ENCODE measurements at places on chromosomes 5 and 9. TPM values are rescaled to one million over a fixed set of nuclear protein-coding genes. Genes with fewer than 3 reads are reported as not detected.

DNA sequence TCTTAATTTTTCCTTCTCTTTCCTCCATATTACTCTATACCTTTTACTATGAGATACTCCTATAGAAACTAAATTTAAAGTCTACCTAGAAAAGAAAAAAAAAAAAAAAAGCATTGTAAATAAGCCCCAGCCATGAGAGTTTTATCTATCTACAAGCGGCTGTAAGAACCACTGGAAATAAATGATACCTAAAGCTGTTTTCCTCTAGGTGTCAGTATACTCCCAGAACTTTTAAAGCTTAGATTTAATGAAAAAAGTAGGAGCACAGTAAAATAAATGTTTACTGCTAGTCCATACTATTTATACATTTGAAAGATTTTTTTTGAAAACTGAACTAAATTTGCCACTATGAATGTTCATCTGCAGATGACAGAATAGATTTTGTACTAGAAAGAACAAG, 26.2 kb downstream of the TYRP1 start:
- no peaks in the 10 kb centered on the region for H3K4me1 ChIP-seq
- no peak overlapping the region for H3K27ac ChIP-seq
- no peaks in the 10 kb centered on the region for H3K27me3 ChIP-seq
- H3K36me3 ChIP-seq = no peaks in the 10 kb centered on the region

DNA sequence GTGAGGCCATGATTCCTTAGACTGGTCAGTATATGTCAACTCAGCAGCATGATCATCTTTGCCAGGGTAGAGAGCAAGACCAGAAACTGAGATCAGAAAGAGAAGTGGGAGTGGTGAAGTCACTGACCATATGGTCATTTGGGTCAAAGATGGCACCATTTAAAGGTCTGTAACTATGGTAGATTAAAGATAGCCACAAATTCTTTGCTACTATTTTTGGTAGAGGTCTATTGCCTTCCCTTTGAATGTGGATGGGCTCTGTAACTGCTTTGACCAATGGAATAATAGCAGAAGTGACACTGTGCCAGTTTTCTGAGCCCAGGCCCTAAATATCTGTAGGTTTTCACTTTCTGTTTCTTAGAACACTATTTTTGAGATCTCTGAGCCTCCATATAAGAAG, 117.6 kb downstream of the PCSK1 start:
- no peak overlapping the region for H3K4me3 ChIP-seq
- H3K36me3 ChIP-seq = no peaks in the 10 kb centered on the region
- H3K4me1 ChIP-seq = no peaks in the 10 kb centered on the region
- no peak overlapping the region for H3K27ac ChIP-seq
- no peak for DNase-seq
- H3K27me3 ChIP-seq = no peaks in the 10 kb centered on the region

Gene TLR4
- 0.48 TPM for total RNA-seq

GRCh38 chr5:84285641-84286637, 98.7 kb downstream of the EDIL3 start:
- H3K27ac ChIP-seq = no peak overlapping the region
- DNase-seq = no peak
- H3K27me3 ChIP-seq = no peaks in the 10 kb centered on the region
- no peaks in the 10 kb centered on the region for H3K4me1 ChIP-seq
- H3K4me3 ChIP-seq = no peak overlapping the region

GRCh38 chr5:115297031-115297430, 577 bp upstream of the CCDC112 start:
- DNase-seq = no peak
- no peaks in the 10 kb centered on the region for H3K27me3 ChIP-seq
- no peaks in the 10 kb centered on the region for H3K36me3 ChIP-seq
- H3K27ac ChIP-seq = no peak overlapping the region
- H3K4me1 ChIP-seq = peaks cover 13% of the 10 kb centered on the region

Gene ADAMTS16
- not detected for total RNA-seq

Gene PRRX2
- total RNA-seq = 0.66 TPM

DNA sequence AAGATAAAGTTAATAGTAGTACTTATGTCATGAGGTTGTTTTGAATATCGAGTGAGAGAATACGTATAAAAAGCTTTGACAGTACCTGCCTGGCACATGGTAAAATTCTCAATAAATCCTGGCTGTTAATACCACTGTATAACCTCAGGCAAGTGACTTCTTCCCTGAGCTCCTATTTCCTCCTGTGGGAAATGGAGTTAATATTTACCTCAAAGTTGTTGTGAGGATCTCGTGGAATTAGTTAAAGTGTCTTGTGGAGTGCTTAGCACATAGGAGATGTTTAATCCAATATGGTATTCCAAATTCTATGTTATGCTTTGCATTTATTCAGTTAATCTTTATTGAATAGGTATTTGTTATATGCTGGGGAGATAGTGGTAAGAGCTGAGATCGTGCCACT, 18.5 kb downstream of the FOCAD start:
- no peaks in the 10 kb centered on the region for H3K36me3 ChIP-seq
- no peaks in the 10 kb centered on the region for H3K4me1 ChIP-seq
- H3K27ac ChIP-seq = no peak overlapping the region
- DNase-seq = no peak

DNA sequence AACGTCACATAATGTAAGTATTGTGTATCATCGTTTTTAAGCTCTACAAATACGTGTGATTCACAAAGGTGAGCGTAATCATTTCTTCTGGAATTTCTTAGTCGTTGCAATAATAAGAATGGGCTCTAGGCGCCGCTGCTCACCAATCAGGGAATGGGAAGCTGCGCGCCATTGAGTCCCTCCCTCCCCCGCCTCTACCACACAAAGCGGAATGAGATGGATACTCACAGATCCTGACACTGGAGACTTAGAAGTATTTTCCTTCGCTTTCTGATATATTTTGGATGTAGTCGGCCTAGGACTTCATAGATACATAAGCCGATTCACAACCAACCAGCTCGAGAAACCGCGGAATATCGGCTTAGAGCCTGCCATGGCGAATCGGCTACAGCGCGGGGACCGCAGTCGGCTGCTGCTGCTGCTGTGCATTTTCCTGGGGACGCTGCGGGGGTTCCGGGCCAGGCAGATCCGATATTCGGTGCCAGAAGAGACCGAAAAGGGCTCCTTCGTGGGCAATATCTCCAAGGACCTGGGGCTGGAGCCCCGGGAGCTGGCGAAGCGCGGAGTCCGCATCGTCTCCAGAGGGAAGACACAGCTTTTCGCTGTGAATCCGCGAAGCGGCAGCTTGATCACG, at the start of gene PCDHGA11:
Gene PCDHGA11, plus strand, starts transcription at position 197 of the 634 bp plus-strand sequence. Its CDS starts 177 bp downstream, at position 374.
- peak within 1 kb of the TSS; percentile 6 for H3K4me3 ChIP-seq
- H3K36me3 ChIP-seq = no peaks in the 10 kb centered on the region
- no peaks in the 10 kb centered on the region for H3K4me1 ChIP-seq
- DNase-seq = no peak
- no peak within 1 kb of the TSS for H3K27ac ChIP-seq

Gene RASGEF1C
- total RNA-seq = not detected

DNA sequence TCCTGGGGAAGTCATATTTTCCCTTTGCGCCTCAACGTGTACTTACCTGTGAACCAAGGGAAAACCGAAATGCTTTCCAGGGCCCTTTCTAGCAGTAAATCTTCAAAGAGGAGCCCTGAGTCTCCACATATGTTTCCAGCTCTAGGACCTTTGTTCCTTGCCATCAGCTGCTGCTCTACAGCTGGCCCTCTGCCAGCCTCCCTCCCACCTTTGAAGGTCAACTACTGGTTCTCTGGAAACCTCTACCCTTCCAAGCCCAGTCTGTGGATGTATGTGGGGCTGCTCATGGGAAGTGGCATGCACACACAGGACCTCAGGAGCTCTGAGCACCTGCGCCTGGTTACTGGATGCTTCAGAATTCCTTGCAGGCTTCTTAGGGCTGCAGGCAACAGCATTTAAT, 117.2 kb downstream of the PSD2 start:
- H3K4me3 ChIP-seq = no peak overlapping the region
- no peaks in the 10 kb centered on the region for H3K36me3 ChIP-seq
- peaks cover 5% of the 10 kb centered on the region for H3K27me3 ChIP-seq
- DNase-seq = no peak
- H3K27ac ChIP-seq = no peak overlapping the region
- no peaks in the 10 kb centered on the region for H3K4me1 ChIP-seq

- no peak overlapping the region for H3K27ac ChIP-seq
- H3K36me3 ChIP-seq = no peaks in the 10 kb centered on the region
- H3K4me1 ChIP-seq = no peaks in the 10 kb centered on the region
- no peak overlapping the region for H3K4me3 ChIP-seq
- no peaks in the 10 kb centered on the region for H3K27me3 ChIP-seq
Observed at GRCh38 chr5:141306630-141307029, 2.8 kb upstream of the SLC25A2 start.

Gene CDKN2B
- 0.09 TPM for total RNA-seq

GRCh38 chr5:65834306-65834705, 92.1 kb upstream of the ERBIN start:
- no peaks in the 10 kb centered on the region for H3K36me3 ChIP-seq
- H3K27ac ChIP-seq = no peak overlapping the region
- H3K4me1 ChIP-seq = no peaks in the 10 kb centered on the region
- no peaks in the 10 kb centered on the region for H3K27me3 ChIP-seq
- DNase-seq = no peak

- DNase-seq = no peak
- H3K4me3 ChIP-seq = no peak overlapping the region
- H3K4me1 ChIP-seq = no peaks in the 10 kb centered on the region
- H3K27ac ChIP-seq = no peak overlapping the region
Observed at GRCh38 chr5:39381376-39381775, 17.1 kb upstream of the C9 start.

Gene CARTPT
- total RNA-seq = not detected

DNA sequence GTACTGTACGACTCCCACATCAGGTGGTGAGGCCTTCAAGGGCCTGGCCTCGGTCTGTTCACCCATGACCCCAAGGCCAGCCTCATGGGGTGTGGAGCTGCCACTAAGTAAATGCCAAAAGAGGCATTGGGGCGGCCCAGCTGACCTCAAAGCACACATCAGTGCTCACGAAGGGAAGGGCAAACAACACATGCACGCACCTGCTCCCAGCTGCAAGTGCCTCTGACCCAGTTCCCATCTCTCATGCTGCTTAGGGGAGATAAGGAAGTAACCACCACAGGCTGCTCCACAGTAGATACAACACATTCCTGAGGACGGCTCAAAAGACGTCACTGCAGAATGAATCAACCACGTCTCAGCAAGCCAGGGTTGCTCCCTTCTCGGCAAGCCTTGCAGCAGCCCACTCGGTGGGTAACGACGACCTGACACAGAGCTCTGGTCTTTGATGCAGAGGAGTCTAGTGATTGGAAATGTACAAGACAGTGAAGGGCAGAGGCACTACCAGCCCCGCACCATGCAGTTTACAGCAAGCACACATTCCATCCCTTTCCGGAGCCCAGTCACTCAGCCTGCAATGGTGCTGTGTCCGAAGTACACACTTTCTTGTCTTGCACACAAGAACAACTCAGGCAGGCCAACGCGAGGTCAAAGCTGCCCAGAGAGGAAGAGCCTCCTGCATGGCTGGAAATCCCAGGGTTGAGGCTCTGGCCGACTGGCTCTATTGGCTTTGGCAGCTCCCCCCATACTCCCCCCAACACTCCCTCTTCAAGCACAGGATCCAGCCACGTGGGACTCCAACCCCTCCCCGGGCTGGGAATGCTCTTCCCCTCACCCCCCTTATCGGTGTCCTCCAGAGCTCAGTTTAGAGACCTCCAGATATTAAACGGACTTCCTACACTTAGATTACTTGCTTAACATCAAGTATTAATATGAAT, 31.8 kb downstream of the FABP6 start:
- no peaks in the 10 kb centered on the region for H3K4me1 ChIP-seq
- no peak for DNase-seq
- peak overlapping the region; percentile 16 for H3K27ac ChIP-seq
- H3K4me3 ChIP-seq = no peak overlapping the region
- no peaks in the 10 kb centered on the region for H3K27me3 ChIP-seq

DNA sequence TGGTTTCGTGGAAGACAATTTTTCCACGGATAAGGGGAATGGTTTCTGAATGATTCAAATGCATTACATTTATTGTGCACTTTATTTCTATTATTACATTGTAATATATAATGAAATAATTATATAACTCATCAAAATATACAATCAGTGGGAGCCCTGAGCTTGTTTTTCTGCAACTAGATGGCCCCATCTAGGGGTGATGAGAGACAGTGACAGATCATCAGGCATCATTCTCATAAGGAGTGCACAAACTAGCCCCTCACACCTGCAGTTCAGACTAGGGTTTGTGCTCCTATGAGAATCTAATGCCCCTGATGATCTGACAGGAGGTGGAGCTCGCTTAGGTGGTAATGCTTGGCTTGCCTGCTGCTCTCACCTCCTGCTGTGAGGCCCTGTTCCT, 6.4 kb downstream of the ISCA1 start:
- no peak for DNase-seq
- no peaks in the 10 kb centered on the region for H3K27me3 ChIP-seq
- H3K36me3 ChIP-seq = peaks cover 15% of the 10 kb centered on the region
- H3K4me1 ChIP-seq = peaks cover 10% of the 10 kb centered on the region

Gene SLC1A1
- not detected for total RNA-seq

Gene ZER1
- total RNA-seq = 18.7 TPM

- no peak for DNase-seq
- no peak overlapping the region for H3K27ac ChIP-seq
- H3K36me3 ChIP-seq = no peaks in the 10 kb centered on the region
Observed at GRCh38 chr5:176180339-176180738, 57.9 kb upstream of the SIMC1 start.

- no peak for DNase-seq
- no peak overlapping the region for H3K27ac ChIP-seq
- no peak overlapping the region for H3K4me3 ChIP-seq
- no peaks in the 10 kb centered on the region for H3K4me1 ChIP-seq
- H3K36me3 ChIP-seq = no peaks in the 10 kb centered on the region
Observed at GRCh38 chr5:125412561-125413495, 666.4 kb upstream of the ZNF608 start.

GRCh38 chr5:123937230-123937629, 425.3 kb downstream of the CSNK1G3 start:
- no peaks in the 10 kb centered on the region for H3K36me3 ChIP-seq
- H3K27me3 ChIP-seq = no peaks in the 10 kb centered on the region
- DNase-seq = no peak
- no peaks in the 10 kb centered on the region for H3K4me1 ChIP-seq
- H3K4me3 ChIP-seq = no peak overlapping the region

Gene HSD17B3
- 0.42 TPM for total RNA-seq

Gene SLC1A3
- total RNA-seq = 0.35 TPM

Gene IL5
- 84.3 TPM for total RNA-seq

Gene MRPS2
- total RNA-seq = 71.0 TPM

Gene POU5F2
- total RNA-seq = 0.28 TPM

DNA sequence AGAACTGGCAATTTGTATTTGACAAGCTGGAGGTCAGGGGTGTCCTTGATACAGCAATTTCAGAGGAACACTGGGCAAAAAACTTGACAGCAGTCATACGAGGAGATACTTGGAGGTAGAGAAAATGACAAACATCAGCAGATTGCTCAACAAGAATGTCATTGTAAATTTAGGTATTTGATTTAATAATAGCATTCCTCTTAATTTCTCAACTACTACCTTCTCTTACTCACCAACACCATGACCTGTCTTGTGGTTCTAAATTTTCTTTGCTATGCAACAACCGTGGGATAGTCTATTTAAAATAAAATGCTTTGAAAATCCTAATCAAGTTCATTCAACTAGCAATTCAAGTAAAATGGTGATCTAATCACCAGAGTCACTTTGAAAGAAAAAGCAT, 128.4 kb downstream of the DNAH5 start:
- H3K4me1 ChIP-seq = no peaks in the 10 kb centered on the region
- H3K36me3 ChIP-seq = no peaks in the 10 kb centered on the region
- DNase-seq = no peak
- H3K27me3 ChIP-seq = no peaks in the 10 kb centered on the region
- no peak overlapping the region for H3K4me3 ChIP-seq
